ENCODE measurements at places on chromosomes 7 and 10.

GRCh38 chr7:134948736-134949135 is 37.6 kb upstream of the AGBL3 start:
- no peak for DNase-seq

GRCh38 chr10:97868134-97868685 is 18.6 kb downstream of the GOLGA7B start:
- no peak for DNase-seq

DNA sequence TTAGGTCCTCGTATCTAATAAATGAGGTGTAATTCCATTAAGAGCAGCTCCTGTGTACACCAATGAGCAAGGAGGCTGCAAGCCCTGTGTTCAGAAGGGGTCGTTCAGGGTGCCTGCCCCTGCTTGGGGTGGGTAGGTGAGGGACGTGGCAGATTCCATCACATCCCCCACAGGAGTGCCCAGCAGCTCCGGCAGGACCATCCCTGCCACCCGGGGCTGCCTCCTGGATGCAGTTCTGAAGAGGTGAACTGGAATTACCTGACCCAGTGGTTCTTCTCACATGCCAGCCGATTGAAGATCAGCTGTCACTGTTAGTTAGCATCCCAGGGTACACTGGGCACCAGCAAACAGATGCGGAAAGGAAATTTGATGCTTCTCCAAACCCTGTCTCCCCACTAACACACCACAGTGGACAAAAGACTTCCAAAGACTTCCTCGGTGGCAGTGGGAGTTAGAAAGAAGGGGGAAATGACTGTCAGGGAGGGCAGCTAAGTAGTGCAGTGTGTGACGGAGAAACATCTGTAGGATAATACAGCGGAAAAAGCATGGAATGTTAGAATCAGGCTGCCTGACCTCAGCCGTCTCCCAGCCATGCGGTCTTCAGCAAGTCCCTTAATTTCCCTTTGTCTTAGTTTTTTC is 313.6 kb upstream of the ZMIZ1 start:
- no peak for DNase-seq

- no peak for DNase-seq
These were observed 67.1 kb downstream of the HK1 start for GRCh38 chr10:69345402-69345801.

GRCh38 chr7:70053421-70053820 is 455.1 kb downstream of the AUTS2 start:
- DNase-seq: no peak

- no peak for DNase-seq
These were observed 112.0 kb upstream of the MKX start for GRCh38 chr10:27857616-27858015.

GRCh38 chr10:83214136-83214535 is 925.2 kb upstream of the GHITM start:
- DNase-seq: no peak

- peak; percentile 4 for DNase-seq
These were observed 57.6 kb downstream of the MMRN2 start for GRCh38 chr10:86899670-86900276.

DNA sequence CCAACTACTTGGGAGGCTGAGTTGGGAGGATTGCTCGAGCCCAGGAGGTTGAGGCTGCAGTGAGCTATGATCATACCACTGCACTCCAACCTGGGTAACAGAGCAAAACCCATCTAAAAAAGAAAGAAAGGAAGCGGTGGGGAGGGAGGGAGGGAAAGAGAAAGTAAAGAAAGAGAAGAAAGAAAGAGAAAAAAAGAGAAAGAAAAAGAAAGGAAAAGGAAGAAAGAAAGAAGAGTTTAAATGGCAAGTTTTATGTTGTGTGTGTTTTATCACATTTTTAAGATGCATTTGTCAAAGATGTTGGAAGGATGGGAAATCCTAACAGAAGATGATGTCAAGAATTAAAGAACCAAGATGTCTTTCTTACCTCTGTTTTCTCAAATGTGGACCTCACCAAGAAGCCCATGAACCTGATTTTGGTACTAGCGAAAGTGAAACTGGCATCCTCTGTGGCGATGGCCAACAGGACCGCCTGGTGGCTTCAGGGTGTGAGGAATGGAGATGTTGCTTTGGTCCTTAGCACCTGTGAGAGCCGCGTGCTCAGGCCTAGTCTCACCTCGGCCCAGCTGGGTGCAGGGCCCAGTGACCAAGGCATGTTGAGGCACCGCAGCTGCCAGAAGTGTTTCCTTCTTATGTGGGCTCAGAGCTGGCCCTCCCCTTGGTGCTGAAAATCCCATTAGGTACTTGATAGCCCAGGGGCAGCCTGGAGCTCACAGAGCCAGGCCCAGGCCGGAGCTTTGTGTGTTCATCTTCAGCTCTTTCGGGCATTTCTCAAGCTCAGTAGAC is 9.8 kb downstream of the UCMA start:
- DNase-seq: no peak

- DNase-seq: no peak
These were observed 289.9 kb upstream of the SP8 start for GRCh38 chr7:21076574-21076973.

Data from stimulated activated CD8-positive, alpha-beta memory T cell treated with anti-CD3 and anti-CD28 coated beads, Interleukin-4, amount 100 ng/mL, for 4 hours (primary cell).